AG04449 (cell line): ENCODE measurements at places on chromosomes 2 and 18.
A peak's percentile ranks its signal among the peaks of the same experiment; 100 is the strongest.

- DNase-seq, result no peak
Observed at GRCh38 chr18:32264401-32264800, 74.6 kb downstream of the MEP1B start.

- no peak for DNase-seq
Observed at GRCh38 chr2:48415836-48416515, 114.0 kb upstream of the STON1 start.

DNA sequence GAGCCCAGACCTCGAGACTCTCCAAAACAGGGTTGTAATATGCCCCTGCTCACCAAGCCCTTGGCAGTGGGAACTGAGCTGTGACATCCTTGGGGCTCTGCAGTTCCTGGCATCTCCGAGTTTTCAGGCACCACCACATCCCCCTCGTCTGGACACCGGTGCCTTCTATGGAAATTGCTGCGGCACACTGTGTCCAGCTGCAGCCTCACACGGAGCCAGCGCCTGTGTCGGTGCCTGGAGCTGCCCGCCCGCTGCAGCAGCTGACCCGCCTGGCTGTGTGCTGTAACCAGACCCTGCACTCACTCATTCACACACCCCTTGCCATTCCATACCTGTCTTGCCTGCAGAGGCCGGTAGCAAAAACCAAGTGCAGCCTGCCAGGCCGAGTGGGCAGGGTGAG, 11.8 kb downstream of the IWS1 start:
- no peak for DNase-seq

DNA sequence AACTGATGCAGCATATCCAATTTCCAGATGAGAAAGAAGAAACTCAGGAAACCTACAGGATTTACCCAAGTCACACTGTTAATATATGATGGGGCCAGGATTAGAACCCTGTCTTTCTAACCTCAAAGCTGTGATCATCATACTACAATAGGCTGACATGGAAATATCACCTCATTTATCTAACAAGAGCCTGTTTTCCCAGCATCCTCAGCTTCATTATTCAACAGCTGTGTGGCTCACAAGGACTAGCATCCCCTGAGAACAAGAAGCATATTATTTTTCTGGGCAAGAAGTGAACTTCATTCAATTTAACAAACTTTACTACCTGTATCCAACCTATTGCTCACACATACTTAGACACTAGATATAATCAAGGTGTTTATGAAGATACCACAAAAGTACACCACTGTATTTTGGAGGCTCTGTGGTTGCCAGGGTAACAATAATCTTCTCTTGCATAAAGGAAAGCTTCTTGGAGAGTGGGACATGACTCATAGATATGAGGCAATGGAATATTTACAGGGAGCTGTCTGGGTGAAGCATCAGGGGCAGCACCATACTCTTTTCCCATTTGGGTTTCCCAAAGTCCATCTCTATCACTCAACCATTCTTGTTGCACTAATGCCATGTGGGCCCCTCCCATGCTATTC, 218.2 kb downstream of the RAD51AP2 start:
- peak; percentile 17 for DNase-seq

DNA sequence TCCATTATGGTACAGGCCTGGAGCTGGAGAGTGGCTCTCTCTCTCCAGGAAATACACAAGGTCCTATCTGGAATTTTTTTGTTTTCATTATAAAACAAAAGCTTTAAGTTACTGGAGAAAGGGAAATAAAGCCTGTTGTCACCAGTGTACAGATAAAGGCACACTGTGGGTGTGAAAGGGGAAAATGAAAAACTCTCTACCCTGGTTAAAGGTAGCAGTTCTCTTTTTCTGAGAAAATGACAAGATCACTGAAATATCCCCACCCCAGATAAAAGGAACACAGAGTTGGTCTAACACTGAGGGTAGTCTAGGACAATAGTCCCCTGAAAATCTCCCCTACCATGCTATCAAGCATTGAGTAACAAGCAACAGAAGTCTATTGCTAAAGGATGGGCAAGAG, 438.7 kb downstream of the MBD2 start:
- DNase-seq, result no peak

- DNase-seq, result no peak
Observed at GRCh38 chr2:12501469-12502158, 215.1 kb upstream of the TRIB2 start.

DNA sequence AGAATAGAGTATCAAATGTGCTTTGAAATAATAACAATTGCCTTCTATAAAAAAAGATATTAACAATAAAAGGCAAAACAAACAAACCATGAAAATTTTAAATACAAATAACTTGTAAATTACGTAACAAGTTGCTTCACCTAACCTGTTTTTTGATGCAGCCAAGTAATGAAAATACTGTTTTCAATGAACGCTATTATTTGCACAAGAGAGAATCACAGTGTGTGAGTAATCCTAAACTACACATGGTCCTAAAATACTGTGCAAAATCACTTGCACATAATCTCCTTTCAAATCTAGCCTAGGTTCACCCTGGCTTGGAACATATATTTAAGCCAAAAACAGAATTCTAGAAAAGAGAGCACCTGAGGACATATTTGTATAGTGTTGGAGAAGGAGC, 98.9 kb downstream of the CCDC148 start:
- DNase-seq, result no peak

- no peak for DNase-seq
Observed at GRCh38 chr2:159034713-159035112, 66.3 kb downstream of the TANC1 start.

GRCh38 chr2:216888887-216889622, 29.2 kb upstream of the TNP1 start:
- DNase-seq, result no peak

DNA sequence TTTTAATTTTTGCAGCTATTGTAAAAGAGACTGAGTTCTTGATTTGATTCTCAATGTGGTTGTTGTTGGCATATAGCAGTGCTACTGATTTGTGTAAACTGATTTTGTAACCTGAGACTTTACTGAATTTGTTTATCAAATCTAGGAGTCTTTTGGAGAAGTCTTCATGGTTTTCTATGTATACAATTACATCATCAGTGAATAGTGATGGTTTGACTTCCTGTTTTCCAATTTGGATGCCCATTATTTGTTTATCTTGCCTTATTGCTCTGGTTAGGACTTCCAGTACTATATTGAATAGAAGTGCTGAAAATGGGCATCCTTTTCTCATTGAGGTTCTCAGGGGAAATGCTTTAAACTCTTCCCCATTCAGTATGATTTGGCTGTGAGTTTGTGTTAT, 99.7 kb downstream of the GULP1 start:
- no peak for DNase-seq

GRCh38 chr2:233563663-233564430, 2.7 kb downstream of the USP40 start:
- no peak for DNase-seq

GRCh38 chr2:226693521-226693920, 106.1 kb downstream of the IRS1 start:
- no peak for DNase-seq

DNA sequence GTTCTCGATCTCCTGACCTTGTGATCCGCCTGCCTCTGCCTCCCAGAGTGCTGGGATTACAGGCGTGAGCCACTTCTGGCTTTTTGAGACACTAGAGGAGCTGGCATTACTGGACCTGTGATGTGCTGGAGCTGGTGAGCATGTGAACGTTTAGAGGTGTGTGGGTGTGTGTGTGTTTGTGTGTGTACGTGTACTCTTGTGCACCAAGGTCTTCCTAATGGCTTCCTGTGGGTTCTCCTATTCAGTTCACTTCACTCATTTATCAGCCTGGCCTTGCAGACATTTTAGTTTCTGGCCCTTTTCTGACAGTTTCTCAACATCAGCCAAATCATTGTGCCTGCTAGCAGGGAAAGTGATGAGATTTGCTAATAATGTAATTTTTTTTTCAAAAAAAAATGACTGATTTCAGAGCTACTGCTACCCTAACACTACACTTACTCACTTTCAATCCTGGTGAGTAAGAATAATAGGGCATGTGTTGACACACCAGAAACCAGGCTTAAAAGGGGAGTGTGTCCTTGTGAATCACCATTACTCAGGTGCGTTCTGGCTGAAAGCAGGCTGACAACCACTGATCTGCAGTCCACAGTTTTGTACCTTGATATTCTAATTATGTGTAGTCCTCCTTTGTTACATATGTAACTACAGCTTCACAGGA, 41.0 kb upstream of the ACTR3 start:
- DNase-seq, result no peak

- no peak for DNase-seq
Observed at GRCh38 chr2:134228493-134228903, 25.4 kb upstream of the MGAT5 start.

- no peak for DNase-seq
Observed at GRCh38 chr2:39266139-39266805, 22.5 kb upstream of the CDKL4 start.

DNA sequence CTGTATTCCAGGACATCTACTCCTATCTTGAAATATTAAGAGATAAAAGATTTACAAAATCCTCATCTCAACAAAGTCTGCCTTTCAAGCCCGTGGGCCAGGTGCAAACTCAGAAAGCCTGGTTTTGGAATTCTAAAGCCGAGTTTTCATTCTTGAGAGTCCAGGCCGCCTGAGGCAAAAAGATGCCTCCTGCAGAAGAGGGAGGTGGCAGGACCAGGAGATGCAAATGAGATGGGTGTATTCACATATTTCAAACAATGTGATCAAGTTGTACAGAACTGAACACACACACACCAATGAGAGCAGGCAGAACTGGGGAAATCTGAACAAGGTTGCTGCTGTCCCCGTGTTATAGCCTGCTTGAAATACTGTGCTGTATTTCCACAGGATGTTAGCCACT, 7.7 kb upstream of the HS6ST1 start:
- no peak for DNase-seq

DNA sequence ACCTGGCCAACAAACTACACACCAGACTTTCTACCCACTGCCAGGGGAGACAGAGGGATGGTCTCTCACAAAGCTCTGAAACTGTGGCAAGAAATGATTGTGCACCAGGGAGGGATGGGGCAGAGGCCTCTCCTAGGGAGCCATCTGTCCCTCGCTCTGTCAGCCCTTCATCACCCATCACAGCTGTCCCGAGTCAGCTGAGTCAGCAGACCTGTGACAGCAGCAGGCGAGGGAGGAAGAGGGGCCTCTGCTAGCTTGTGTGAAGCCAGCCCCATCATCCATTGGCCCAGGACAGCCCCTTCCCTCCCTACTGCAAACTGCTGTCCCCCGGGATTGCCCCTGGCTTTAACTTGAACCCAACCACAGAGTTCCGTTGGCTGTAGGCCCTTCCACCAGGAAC, 5.0 kb downstream of the SH2D6 start:
- DNase-seq, result no peak

DNA sequence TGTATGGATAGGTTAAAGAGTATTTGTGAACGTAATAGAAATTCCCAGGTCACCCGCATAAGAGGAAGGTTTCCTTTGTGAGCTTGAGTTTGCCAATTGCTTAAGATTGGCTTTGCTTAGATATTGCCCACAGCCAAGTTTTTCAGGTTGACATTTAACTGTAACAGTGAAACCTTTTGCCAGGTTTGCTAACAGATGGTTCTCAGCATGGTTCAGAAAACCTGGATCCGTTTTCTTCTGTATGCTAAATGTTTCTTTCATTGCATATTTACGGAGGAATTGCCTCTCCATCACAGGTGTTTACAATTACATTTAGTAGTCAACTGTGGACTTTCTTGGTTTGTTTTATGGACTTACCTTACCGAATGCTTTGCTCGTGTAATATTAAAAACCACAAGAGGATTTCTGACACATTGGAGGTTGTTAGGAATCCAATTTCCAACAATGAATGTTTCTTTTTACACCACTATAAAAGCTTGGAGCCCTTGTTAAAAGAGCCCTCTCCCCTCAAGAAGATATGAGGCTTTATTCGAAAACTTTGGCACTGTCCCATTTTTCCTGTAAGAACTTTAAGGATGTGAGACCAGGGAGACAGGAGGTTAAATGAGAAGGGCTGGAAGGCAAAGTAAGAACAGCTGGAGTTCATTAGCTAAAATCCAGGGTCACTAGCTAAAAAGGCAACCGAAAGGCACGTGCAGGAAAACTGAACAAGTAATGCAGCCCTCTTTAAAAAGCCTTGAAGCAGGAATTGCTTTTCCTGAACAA, 7.8 kb downstream of the CDK15 start:
- no peak for DNase-seq

- no peak for DNase-seq
Observed at GRCh38 chr2:47091118-47091517, 64.0 kb downstream of the STPG4 start.

- no peak for DNase-seq
Observed at GRCh38 chr2:77977471-77978063, 455.4 kb upstream of the LRRTM4 start.

- no peak for DNase-seq
Observed at GRCh38 chr2:237509905-237510304, 22.9 kb downstream of the MLPH start.

DNA sequence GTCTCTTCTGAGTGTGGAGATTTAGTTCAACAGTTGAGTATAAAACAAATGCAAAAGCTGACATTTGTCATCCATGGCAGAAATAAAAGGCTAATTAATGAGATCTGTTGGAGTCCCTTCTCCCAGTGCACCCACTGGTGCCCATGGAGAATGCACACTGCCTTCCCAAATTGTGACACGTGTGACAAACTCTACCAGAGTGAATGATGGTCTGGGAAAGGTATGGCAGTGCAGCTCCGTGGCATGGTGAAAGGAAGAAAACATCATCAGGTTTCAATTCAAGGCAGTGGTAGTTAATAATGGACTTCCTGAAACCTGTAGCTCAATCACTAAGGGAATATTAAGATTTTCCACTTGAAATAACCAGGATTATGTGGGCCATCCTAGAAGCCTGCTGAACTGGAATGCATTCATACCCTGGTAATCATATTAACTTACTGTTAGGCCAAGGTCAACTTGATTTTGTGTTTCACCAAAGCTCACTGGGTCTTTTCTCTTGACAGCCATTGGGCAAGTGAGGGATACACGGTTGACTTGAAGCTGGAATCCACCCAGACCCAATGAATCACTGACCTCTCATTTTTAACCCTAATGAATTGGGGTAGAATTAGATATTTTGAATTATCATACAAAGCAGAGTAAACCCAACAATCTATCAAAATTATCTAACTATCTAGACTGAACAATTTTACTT, 167.6 kb downstream of the AFF3 start:
- no peak for DNase-seq

- no peak for DNase-seq
Observed at GRCh38 chr2:154556607-154557006, 141.9 kb upstream of the KCNJ3 start.

DNA sequence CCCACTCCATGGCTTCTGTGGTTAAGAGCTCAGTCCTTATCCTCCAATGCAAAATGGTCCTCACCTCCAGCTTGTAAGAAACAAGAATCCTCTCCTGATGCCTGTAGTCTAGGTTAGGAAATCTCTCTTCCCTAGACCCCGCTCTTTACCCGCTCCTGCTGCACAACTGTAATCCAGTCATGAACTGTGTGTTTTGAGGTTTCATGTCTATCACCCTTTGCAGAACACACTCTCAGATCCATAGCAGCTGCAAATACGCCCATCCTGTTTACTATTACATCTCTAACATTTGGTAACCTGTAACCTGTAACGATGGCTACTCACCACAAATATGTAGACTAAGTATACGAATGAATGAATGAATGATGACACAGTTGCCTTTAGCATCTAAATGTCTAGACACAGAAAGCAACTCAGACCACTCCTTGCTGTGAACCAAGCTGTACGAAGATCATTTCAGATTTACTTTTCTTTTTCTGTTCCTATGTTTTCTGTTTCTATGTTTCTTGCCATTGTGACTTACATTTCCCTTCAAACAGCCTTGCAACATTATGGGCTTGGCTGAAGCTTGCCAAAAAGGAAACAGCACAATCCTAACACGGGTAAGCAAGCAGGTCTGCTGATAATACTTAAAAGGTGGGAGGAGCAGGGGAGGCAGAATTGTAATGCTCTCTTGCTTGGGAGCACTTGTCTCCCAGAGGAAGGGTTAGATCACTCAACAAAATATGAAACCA, 53.7 kb downstream of the EPHA4 start:
- no peak for DNase-seq
